ENCODE measurements at places on chromosomes 13 and 19. TPM values are rescaled to one million over a fixed set of nuclear protein-coding genes. Genes with fewer than 3 reads are reported as not detected.

- H3K4me3 ChIP-seq, result no peak overlapping the region
- no peak overlapping the region for H3K27ac ChIP-seq
- no peaks in the 10 kb centered on the region for H3K4me1 ChIP-seq
- no peaks in the 10 kb centered on the region for H3K27me3 ChIP-seq
- no peaks in the 10 kb centered on the region for H3K36me3 ChIP-seq
- no peak for DNase-seq
These were observed 31.3 kb upstream of the STARD13 start for GRCh38 chr13:33316890-33317289.

Gene NKPD1
- 0.44 TPM for total RNA-seq

- no peaks in the 10 kb centered on the region for H3K27me3 ChIP-seq
- DNase-seq, result no peak
- no peaks in the 10 kb centered on the region for H3K4me1 ChIP-seq
- no peaks in the 10 kb centered on the region for H3K36me3 ChIP-seq
- H3K4me3 ChIP-seq, result no peak overlapping the region
These were observed 38.1 kb upstream of the SLC10A2 start for GRCh38 chr13:103104340-103104739.

Gene DACT3
- total RNA-seq, result 12.8 TPM

Gene SIGLEC12
- not detected for total RNA-seq

GRCh38 chr13:102770435-102770834, 3.2 kb downstream of the TEX30 start:
- H3K4me1 ChIP-seq, result peaks cover 19% of the 10 kb centered on the region
- DNase-seq, result no peak
- H3K36me3 ChIP-seq, result peaks cover 3% of the 10 kb centered on the region
- no peaks in the 10 kb centered on the region for H3K27me3 ChIP-seq
- H3K4me3 ChIP-seq, result no peak overlapping the region
- H3K27ac ChIP-seq, result no peak overlapping the region

Gene PHF11
- 20.5 TPM for total RNA-seq

- H3K27ac ChIP-seq, result peak within 1 kb of the TSS; percentile 70
- DNase-seq, result peak; percentile 76
- peak within 1 kb of the TSS; percentile 51 for H3K4me3 ChIP-seq
- H3K27me3 ChIP-seq, result peaks cover 12% of the 10 kb centered on the region
- H3K36me3 ChIP-seq, result peaks cover 11% of the 10 kb centered on the region
These were observed at the start of gene ATCAY for GRCh38 chr19:3880471-3881271. Gene ATCAY, plus strand, starts transcription at chr19:3880685. Its CDS starts 5,083 bp downstream, at chr19:3885768.

DNA sequence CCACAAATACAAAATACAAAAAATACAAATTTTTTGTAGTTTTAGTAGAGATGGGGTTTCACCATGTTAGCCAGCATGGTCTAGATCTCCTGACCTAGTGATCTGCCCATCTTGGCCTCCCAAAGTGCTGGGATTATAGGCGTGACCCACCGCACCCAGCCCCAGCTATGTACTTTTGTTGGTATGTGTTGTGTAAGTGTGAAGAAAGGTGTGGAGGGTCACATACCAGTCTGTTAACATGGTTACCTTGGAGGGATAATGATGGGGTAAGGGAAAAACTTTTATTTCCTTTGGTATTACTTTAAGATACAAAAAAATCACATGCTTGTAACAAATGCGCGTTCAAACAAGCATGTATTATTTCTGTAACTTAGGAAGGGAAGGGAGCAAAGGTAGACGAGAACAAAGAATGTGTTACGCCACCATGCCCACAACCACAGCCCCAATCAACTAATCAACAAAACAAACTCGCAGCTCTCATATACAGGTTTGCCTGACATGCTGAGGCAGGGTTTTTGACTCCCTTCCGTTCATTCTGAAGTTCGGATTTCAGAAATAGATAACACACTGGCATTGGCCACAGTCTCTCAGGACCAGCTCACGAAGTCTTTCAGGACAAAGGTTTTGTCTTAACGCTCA, 13.5 kb upstream of the VWA8 start:
- no peaks in the 10 kb centered on the region for H3K4me1 ChIP-seq
- H3K27me3 ChIP-seq, result no peaks in the 10 kb centered on the region
- H3K36me3 ChIP-seq, result no peaks in the 10 kb centered on the region
- DNase-seq, result no peak
- H3K27ac ChIP-seq, result no peak overlapping the region

DNA sequence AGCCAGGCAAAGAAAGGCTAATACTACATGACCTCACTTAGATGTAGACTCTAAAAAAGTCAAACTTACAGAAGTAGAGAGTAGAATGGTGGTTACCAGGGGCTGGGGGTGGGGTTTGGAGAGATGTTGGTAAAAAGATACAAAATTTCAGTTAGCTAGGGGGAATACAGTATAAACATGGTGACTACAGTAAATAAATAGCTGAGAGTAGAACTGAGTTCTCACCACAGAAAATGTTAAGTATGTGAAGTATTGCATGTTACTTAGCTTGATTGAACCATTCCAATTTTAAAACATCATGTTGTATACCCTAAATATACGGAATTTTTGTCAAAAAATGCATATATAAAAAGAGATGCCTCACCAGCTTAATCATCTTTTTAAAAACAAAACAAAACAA, 67.5 kb upstream of the DOCK9 start:
- DNase-seq, result no peak

GRCh38 chr19:15288146-15288963, 44.0 kb downstream of the BRD4 start:
- H3K4me3 ChIP-seq, result no peak overlapping the region
- H3K4me1 ChIP-seq, result peaks cover 58% of the 10 kb centered on the region
- no peaks in the 10 kb centered on the region for H3K27me3 ChIP-seq

Data from spinal cord (tissue), 10 donors.